ENCODE measurements at places on chromosomes 2 and 18.

- DNase-seq: no peak
Measured at GRCh38 chr18:25805323-25805722, 285.1 kb downstream of the SS18 start.

- no peak for DNase-seq
Measured at GRCh38 chr2:6202756-6203155, 510.6 kb downstream of the SOX11 start.

DNA sequence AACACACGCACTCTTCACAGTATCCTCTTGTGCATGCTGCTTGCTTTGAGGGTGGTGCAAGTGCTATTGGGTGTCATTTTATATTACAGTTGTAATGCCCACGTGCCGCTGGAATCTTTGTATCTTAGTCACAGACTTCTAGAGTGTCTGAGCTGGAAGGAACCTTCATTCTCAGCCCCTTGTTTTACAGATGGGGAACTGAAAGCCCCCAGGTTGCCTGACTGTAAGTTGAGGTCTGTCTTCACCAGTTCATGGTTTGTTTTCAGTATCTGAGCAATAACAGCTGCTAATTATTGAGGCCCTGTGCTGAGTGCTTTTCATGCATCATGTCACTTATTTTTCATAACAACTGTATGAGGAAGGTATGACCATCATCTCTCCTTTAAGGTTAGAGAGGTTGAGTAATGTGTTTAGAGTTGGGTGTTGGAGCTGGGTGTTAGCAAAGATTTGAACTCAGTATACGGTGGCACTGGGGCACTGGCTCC, 77.0 kb downstream of the PRKCE start:
- DNase-seq: no peak

DNA sequence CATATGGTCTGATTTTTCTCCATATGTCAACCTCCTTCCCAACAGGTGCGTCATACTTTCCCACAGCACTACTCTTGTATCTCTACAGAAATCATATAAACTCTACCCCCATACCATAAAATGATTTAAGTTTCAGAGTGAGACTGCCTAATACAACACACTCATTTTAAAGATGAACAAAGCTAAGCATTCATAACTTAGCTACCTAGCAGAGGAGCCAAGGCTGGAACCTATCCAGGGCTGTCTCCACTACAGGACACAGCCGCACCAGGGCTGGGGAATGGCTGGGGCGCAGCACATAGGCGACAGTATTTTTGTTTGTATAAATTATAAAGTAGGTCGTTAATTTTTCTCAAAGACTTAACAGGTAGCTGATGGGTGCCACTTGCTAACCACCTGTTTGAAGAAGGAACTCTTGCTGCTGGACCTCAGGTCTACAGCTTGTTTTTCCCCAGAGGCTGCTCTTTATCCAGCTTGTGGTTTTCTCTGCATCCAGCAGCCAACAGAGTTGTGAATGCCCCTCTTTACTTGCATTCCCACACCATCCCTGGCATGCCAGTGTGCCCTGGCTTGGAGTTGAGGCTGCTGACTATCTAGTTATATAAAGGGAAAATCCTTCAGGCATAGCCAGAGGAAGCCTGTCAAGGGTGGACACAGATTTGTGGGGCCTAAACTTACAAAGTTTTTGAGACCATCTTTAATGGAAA, 62.0 kb downstream of the HNRNPLL start:
- DNase-seq: no peak

- no peak for DNase-seq
Measured at GRCh38 chr2:86617153-86617552, 6.5 kb downstream of the RNF103 start.

DNA sequence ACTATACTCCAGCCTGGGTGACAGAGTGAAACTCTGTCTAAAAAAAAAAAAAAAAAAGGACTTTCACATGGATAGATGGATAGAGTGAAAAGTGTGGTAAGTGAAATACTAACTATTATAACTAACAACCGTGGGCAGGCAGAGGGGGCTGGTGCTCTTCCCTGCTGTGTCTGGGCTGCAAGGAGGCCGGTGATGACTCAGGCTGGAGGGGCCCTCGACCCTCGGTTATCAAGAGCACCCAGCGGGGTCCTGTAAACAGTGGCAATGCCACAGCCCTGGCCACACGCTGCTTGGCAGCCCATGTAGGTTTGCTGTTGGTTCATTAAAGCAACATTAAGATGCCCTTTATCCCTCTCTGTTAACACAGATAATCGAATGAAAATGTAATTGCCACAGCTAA, 184.8 kb upstream of the RAB12 start:
- DNase-seq: no peak

- no peak for DNase-seq
Measured at GRCh38 chr18:58005011-58005410, 39.0 kb upstream of the NEDD4L start.

- DNase-seq: no peak
Measured at GRCh38 chr2:99708231-99708630, 218.4 kb upstream of the REV1 start.

DNA sequence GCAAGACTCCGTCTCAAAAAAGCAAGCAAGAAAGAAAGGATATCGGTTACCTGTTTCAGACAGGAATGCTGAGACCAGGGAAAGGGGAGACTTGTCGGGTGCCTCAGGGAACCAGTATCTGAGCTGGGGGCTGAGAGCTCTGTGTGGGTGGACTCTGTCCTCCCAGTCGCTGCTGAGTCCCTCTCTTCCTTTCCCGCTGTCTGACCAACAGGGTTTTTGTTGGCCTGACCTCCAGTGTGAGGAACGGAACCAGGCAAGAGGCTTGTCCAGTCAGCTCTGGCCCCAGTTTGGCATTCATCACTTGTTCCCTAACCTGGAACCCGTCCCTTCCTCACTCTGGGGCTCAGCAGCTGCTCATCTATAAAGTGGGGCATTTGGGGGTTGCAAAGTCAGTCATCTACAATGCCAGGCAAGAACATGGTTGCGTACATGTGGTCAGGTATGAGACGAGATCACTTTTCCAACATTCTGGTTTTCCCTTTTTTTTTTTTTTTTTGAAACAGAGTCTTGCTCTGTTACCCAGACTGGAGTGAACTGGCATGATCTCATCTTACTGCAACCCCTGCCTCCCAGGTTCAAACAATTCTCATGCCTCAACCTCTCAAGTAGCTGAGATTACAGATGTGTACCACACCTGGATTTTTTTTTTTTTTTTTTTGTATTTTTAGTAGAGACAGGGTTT, 116.4 kb downstream of the PLB1 start:
- DNase-seq: no peak

GRCh38 chr18:71238974-71239624, 950.3 kb downstream of the SOCS6 start:
- DNase-seq: no peak

- DNase-seq: no peak
Measured at GRCh38 chr2:100188326-100188725, 45.9 kb upstream of the AFF3 start.

- no peak for DNase-seq
Measured at GRCh38 chr2:145040433-145040832, 520.5 kb upstream of the ZEB2 start.
